ENCODE measurements at places on chromosomes 6 and 20.
A peak's percentile ranks its signal among the peaks of the same experiment; 100 is the strongest.

GRCh38 chr6:11778648-11779328 is at the start of gene ADTRP:
ADTRP (minus strand) TSS chr6:11778803; CDS start chr6:11778759, 44 bp downstream.
- DNase-seq = no peak

- peak; percentile 97 for DNase-seq
These were observed 2.2 kb downstream of the PPP1R10 start for GRCh38 chr6:30614843-30615218.

GRCh38 chr6:162907876-162908481 is 180.2 kb downstream of the PACRG start:
- DNase-seq = no peak

DNA sequence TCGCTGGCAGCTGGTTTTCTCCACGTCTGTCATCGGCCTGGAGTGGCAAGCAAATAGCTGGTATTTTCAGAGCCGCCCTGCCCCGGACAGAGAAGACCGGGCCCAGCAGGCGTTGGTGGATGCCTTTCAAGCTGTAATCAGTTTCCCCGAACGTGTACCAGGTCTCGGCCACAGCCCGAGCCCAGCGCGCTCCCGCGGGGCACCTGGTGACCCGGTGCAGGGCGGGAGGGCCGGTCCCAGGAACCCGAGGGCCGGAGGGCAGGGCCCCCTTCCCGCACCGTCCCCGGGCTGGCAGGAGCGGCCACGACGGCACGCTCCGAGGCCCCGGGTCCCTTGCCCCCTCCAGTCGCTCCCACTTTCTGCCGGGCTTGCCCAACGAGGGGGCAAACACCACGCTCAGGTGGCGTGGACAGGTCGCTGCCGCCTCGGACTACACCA is 348 bp upstream of the PYGB start:
- DNase-seq = no peak

- DNase-seq = no peak
These were observed 137.0 kb downstream of the MRPL14 start for GRCh38 chr6:43990275-43990626.

- no peak for DNase-seq
These were observed 74.5 kb upstream of the TIAM2 start for GRCh38 chr6:154920495-154921200.

- DNase-seq = no peak
These were observed 43.2 kb downstream of the C6orf118 start for GRCh38 chr6:165266191-165266590.

DNA sequence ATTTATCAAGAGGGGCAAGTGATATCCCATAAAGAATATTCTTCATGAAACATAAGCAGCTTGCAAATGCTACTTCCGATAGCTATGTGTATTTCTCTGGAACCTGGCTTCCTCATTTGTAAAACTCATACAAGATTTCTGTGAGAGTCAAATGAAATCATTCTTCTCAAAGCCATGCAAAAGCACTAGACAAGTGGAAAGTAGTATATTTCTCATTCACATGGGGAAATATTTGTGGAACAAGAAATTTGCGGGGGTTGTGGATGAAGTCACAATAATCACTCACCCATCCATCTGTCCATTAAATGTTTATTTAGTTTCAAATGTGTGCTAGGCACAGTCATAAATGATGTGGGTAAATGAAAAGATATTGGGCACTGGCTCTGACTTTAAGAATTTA is 150.5 kb downstream of the IPCEF1 start:
- DNase-seq = no peak

DNA sequence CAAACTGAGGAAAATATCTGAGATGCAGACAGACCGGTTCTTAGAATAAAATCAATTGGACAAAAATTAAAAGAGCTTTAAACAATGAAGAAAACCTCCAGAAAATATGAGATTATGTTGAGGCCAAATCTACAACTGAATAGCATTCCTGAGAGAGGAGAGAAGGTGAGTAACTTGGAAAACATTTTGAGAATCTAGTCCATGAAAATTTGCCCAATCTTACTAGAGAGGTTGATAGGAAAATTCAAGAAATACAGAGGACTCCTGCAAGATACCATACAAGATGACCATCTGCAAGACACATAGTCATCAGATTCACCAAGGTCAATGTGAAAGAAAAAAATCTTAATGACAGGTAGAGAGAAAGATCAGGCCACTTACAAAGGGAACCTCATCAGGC is 437.7 kb upstream of the ADGRB3 start:
- DNase-seq = no peak

GRCh38 chr6:158381214-158381613 is 68.9 kb downstream of the TULP4 start:
- DNase-seq = no peak

- DNase-seq = no peak
These were observed 83.0 kb downstream of the MAP7 start for GRCh38 chr6:136467186-136467585.

DNA sequence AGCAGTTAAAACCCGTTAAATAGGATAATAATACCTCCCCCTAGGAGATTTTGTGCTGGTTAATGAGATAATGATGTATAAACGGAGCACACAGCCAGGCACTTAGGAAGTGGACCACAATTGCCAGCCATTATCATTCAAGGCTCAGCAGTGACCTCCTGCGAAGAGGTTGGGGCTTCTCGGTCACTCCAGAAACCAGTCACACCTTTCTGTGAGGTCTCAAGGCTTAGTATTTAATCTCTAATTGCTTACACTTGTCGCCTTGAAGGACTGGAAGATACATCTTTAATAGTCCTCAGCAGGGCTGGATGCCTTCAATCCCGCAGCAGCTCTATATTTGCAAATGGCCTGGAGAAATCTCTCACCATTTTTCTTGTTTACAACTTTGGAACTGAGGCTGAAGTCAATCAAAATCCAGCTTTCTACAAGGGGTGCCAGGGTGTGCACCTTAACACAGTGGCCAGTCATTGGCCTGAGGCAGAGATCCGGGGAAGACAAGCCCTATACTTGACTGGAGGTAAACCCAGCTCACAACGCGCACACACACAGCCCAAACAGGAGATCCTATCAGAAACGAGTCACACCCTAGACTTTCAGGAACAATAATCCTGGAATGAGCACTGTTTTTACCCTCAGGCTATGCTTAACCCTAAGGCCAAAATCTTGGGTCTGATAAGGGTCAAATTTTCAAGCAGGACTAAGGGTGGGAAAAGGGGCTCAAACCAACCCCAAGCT is 1.2 kb downstream of the POU5F1 start:
- no peak for DNase-seq

GRCh38 chr20:3106658-3107463 is 22.3 kb upstream of the AVP start:
- no peak for DNase-seq

- DNase-seq = no peak
These were observed 876.6 kb upstream of the FLRT3 start for GRCh38 chr20:15214051-15214450.

DNA sequence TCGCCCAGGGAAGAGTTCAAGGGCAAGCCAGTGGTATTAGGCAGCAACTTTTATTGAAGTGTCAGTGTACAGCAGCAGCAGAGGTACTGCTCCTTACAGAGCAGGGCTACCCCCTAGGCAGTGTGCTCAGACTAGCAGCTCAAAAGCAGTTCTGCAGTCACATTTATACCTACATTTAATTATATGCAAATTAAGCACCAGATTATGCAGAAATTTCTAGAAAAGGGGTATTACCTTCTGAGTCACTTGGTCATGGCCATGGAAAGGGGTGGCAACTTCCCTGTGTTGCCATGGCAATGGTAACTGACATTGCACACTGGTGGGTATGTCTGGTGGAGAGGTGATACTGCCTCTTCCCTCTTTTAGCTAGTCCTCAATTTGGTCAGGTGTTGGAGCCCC is 2.1 kb upstream of the ZKSCAN4 start:
- DNase-seq = no peak

DNA sequence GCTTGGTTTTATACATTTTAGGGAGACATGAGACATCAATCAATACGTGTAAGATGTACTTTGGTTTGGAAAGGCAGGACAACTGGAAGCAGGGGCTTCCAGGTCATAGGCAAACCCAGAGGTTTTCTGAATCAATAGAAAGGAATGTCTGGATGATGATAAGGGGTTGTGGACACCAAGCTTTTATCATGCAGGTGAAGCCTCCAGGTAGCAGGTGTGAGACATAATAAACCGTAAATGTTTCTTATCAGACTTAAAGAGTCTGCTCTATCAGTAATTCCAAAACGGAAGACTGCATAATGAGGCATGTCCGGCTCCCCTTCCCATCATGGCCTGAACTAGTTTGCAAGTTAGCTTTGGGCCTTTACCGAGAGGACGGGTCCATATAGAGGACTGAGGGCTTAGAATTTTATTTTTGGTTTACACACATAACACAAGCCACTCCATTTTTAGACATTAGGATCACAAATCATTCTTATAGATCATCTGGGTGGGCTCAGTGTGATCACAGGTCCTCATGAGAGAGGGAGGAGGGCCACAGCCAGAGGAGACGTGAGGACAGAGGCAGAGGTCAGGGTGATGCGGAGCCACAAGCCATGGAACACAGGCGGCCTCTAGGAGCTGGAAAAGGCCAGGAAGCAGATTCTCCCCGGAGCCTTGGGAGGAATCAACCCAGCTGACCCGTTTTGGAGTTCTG is 10.7 kb upstream of the SERPINB9 start:
- DNase-seq = no peak

- DNase-seq = no peak
These were observed 27.0 kb upstream of the ADGRF5 start for GRCh38 chr6:46948699-46949098.

DNA sequence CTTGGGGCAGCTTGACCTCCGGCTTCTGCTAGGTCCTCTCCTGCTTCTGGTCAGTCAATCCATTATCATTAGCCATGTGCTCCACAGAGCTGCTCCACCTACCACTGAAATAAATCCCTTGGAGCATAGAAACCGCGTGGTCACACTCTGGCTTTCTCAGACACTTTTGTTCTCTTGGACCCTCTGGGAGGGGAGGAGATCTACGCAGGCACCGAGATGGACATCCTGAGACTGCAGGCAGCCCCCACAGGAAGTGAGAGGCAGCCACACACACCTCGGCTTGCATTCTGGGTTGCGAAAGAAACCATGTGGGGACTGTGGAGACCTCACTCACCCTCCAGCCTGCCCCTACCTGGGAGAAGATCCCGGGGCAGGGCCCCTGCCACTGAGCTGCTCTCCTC is 79.5 kb downstream of the FYN start:
- no peak for DNase-seq

GRCh38 chr6:166657531-166657930 is 30.5 kb upstream of the RPS6KA2 start:
- DNase-seq = no peak

- no peak for DNase-seq
These were observed 282.9 kb downstream of the CLIC5 start for GRCh38 chr6:45732731-45733130.

GRCh38 chr20:37205130-37205529 is 25.8 kb upstream of the MROH8 start:
- DNase-seq = no peak

DNA sequence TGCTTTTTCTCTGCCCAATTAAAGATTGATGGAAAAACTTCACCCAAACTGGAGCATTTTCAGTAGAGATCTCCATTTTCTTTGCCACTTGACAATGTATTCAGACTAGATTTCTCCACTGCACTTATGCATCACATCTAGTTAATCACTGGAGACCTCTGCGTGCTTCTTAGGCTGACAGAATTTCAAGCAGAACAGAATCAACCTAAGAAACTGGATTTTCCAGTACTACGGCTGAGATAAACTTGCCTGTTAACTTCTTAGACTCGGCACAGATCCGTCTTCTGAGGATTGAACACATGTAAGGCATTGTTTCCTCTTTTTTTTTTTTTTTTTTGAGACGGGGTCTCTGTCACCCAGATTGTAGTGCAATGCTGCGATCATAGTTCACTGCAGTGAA is 139.2 kb downstream of the LRRC1 start:
- DNase-seq = no peak

GRCh38 chr6:1544603-1545002 is 65.1 kb upstream of the FOXC1 start:
- no peak for DNase-seq

DNA sequence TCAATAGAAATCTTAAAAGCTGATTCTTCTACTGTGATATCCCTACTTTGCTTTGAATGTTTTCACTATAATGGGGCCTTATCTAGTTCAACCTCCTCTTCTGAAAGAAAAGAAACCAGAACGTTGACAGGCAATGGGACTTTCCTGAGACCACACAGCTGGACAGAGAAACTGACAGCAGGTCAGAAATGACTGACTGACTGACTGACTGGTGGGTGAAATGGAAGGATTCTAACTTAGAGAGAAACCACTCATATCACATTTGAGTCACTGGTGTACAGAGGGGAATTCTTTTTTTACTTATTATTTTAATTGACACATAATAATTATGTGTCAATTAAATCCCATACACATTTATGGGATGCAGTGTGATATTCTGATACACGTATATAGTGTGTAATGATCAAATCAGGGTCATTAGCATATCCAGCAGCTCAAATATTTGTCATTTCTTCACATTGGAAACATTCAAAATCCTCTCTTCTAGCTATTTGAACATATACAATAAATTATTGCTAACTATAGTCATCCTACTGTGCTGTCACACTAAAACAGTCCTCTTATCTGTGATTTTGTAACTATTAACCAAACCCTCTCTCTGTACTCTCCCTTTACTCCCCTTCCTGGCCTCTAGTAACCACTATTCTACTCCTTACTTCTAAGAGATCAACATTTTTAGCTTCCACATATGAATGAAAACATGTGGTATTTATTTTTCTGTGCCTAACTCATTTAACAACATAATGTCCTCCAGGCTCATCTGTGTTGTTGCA is 64.8 kb upstream of the NRSN1 start:
- DNase-seq = no peak

DNA sequence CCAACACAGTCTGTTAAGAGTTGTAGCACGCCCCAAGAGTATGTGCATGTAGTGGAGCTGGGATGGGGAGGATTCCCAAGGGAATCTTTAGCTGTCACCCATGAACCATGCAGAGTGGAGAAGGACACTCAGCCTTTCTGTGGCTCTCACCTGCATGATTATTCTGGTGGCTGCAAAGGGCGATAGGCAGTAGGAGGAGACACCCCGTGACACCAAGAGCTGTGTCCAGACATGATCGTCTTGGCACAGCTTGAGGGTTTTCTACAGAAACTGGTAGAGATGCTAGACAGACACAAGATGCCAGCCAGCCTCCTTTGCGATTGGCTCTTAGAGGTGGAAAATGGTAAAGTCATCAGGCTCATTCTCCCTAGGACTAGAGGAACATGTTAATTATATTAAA is 3.1 kb upstream of the CSE1L start:
- DNase-seq = no peak

DNA sequence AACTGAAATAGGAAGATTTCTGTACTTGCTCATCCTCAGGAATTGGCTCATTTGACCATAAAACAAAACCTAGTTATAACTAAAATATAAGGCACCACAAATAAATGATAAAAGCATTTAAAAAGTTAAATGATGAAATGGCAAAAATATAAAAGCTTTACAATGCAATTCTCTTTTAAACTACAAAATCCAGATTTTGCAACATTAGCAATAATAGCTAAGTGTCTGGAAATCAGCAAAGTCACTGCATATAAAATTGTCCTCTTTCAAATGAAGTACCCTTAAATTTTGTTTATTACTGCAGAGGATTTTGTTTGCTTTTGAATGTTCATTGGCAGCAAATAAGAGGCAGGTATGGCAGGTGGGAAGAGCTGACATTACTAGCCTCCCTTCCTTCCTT is 270.4 kb upstream of the RSPO3 start:
- no peak for DNase-seq

Measured in A172 (cell line).